Stimulated activated CD4-positive, alpha-beta T cell treated with anti-CD3 and anti-CD28 coated beads, Interleukin-2, amount 100 ng/mL, for 24 hours (primary cell): ENCODE measurements at places on chromosomes 1 and 21.
A peak's percentile ranks its signal among the peaks of the same experiment; 100 is the strongest.

DNA sequence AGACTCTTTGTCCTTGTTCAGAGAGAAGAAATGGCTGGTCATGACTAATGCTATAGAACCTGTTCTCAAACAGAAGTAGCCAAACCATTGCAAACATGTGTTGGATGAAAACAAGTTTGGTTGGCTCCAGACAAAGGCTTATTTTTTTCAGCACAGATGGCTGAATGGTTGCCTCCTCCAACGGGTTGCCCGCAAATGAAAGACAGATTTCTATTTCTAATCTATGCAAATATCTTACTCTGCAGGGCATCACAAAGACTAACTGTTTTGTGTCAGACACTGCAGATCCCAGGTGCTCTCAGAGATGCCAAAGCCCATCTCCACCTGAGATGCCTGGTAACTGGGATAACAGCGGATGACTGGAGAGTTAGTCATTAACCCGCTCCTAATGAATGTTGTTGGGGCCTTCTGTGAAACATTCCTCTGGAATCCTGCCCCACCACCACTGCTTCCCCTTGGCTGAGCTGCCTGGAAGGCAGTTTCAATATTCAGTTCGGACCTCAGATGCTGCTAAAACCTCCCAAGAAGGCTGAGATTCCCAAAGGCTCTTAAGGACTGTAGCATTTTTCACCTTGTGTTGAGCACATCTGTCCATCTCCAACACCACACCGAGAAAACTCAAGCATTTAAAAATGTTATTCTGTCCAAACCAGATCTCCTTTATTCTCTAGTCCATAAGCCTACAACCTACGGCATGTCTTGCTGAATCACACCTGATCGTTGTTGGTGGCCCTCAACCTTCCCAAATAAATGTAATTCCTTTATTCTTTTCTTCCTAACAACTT, 104.4 kb downstream of the PTPN14 start:
- DNase-seq, result no peak

DNA sequence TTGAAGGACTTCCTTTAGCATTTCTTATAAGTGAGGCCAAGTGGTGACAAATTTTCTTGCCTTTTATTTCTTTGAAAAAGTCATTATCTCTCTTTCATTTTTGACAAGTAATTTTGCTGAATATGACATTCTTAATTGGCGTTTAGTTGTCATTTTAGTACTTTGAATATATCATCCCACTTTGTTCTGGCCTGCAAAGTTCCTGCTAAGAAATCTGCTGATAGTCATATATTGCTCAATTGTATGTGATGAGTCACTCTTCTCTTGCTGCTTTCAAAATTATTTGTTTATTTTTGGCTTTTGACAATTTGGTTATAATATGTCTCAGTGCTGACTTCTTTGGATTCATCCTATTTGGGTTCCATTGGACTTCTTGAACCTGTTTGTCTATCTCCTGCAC, 312.6 kb downstream of the DUSP10 start:
- DNase-seq, result no peak

GRCh38 chr1:209926045-209926444, 12.0 kb upstream of the SYT14 start:
- no peak for DNase-seq

DNA sequence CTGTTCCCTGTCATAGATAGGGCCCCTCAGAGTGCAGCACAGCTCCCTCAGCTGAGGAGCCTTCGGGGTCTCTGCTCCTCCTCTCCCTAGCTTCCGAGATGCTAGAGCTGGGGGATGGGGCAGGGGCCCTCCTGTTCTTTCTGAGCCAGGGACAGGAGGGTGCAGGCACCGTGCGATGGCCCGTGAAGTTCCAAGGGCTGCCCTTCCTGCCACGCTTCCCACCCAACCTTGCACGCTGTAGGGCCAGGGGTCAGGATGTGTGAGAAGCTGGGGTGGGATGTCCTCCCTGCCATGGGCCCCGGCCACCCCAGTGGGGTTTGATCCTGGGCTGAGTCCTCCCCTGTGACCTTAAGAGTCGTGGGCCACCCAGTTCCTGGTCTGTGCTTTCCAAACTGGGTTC, 240.7 kb upstream of the C1orf174 start:
- DNase-seq, result no peak

GRCh38 chr1:231550448-231550781, 21.9 kb downstream of the TSNAX start:
- peak; percentile 8 for DNase-seq

DNA sequence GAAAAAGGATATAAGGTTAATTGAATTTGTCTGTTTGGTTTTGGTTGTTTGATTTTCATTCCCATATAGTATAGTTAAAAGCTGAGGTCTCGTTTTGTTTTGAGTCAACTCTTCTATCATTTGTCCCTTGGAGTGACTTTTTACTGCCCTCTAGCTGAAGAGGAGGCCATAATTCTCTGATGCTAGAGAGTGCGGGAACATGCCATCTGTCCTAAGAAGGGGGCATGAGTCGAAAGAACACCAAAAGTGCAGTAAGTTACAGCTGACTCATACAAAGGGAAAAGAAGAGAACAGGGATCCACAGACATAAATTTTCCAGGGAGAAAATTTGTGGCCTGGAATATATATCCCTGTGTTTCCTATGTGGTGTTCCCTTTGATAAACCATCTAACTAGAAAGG, 4.1 kb downstream of the KRTAP21-3 start:
- no peak for DNase-seq

DNA sequence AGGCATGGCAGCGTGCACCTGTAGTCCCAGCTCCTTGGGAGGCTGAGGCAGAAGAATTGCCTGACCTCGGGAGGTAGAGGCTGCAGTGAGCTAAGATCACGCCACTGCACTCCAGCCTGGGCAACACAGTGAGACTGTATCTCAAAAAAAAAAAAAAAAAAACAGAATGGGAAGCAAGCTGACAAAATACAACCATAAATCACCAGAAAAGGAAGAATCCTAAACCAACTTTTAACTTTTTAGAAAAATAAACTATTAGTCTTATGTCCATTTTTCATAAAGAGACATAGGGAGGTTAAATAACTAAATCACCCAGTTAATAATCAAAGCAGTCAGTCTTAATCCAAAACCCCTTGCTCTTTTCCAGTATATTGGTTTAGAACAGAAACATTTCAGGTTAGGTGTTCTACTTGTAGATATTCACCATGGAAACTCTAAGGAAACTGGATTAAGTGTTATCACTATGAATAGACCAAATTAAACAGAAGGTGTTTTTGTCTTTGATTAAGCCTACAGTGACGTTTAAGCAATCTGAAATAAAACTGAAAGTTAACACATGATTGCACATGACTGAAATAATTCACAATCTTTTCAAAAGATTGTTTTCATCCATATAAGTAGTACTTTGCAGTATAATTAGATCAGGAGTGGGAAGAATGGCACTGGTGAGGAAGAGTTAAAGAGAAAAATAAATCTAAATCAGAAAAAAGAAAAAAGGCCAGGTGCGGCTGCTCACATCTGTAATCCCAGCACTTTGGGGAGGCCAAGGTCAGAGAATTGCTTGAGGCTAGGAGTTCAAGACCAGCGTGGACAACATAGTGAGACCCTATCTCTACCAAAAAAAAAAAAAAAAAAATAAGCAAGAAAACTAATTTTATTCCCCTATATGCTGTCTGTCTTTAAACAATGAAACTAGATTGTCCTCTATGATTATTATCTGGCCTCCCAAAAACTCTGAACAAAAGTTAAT, 9.6 kb downstream of the CDC42BPA start:
- DNase-seq, result no peak

DNA sequence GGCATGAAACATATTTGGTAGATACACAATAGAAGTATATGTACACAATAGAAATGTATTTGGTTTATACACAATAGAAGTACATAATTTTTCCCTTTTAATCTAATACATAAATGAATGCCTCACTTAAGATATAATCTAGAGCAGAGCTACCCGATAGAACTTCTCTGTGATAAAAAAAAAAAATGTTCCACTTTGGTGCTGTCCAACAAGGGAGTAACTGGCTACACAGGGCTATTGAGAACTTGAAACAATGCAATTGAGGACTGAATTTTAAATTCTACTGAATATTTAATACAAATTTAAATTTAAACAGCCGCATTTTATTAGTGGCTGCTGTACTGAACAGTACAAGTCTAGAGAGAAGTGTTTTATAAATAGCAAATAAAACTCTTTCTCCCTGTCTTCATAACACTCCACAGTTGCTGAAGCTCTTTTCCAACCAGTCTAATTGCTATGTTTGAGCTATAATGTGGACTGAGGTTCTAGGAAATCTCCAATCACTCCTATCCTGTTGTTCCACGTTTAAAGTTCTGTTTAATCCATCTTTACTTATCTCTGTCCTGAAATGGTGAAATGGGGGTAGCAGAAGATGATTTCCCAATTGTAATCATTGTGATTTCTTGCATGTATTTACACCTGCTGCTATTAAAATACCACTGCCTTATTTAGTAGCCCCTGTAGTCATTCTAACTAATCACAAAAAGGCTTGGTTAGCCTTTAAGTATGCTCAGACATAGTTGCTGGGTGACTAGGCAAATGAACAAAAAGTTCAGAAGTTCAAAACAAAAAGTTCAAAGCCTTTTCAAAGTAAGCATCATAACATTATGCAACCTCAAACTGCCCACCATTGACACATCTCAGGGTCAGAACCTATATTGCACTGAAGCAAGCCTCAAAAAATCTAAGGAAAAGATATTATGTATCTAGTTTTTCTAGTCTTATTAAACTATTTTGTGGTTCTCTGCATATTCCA, 192.3 kb upstream of the C1orf87 start:
- DNase-seq, result no peak

DNA sequence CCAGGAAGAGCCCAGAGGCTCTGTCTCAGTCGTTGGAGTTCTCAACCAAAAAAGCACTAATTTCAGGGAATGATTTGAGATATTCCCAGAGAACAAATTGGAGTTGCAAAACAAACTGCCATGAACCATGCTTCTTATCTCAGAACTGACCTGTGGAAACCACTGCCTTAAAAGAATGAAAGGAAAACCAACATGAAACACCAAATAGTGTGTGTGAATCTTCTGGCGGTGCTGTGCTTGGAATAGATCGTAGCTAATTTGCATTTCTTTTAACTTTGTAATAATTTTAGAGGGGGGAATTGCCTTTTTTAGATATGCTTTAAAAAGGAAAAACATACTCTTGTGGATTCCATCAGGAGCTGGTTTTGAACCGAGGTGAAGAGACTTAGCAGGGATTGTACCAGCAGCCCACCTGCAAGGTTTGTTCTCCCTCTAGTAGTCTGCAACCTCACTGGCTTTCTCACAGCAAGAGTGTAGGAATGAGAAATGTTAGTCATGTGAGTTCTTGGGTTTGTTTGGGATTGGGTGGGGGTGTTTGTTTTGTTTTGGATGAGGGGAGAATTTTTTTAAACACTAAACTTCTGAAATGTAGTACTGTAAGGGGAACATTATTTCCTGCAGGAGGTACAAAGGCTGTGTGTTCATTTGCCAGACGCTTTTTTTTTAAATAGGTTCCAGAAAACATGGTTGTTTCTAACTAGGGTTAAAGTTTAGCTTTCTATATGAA, 45.7 kb upstream of the ANGPTL1 start:
- no peak for DNase-seq

DNA sequence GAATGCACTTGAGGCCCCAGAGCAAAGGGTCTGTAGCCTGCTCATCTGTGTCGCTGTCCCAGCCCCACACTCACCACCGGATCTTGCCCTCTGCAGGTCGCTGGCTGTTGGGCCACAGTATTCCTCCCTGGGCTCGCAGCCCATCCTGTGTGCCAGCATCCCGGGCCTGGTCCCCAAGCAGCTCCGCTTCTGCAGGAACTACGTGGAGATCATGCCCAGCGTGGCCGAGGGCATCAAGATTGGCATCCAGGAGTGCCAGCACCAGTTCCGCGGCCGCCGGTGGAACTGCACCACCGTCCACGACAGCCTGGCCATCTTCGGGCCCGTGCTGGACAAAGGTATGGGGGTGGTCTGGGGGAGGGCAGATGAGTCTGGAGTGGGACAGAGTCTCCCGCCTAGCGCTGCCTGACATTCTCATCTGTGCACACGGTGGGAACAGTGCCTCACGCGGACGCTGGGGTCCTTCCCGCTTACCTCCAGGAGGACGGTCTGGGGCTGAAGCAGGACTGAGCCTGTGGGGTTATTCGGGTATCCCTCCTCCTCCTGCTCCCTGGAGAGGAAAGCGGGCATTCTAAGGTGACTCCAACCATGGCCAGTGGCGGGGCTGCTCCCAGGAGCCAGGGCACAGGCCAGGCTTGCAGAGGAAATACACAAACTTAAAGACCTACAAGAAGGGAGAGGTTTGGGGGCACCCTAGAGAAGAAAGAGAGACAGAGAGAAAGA, 15.9 kb downstream of the WNT3A start:
- no peak for DNase-seq

DNA sequence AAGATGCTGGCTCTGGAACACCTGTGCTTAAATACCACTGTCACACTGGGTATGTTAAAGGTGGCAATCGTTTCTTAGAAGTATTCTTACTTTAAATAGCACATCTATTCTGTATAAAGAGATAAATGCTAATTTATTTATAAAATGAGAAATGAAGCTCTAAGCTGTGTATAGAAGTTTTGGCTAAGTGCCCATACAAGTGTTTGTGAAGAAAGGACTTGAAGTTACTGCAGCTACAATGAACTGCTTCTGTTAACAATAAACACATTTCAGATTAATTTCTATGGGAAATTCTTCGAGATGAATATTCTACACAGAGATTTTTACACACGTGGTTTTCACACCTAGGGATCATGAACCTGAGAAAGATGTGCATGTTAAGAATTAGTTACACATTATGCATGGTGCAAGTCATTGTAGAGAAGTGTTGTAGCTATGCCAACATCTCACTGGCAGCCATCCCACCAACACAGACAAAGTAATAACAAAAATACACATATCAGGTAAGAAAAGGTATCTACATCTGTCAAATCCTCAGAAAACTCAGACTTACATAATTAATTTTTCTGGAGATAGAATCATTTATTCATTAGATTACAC, 16.2 kb downstream of the COL24A1 start:
- DNase-seq, result no peak

DNA sequence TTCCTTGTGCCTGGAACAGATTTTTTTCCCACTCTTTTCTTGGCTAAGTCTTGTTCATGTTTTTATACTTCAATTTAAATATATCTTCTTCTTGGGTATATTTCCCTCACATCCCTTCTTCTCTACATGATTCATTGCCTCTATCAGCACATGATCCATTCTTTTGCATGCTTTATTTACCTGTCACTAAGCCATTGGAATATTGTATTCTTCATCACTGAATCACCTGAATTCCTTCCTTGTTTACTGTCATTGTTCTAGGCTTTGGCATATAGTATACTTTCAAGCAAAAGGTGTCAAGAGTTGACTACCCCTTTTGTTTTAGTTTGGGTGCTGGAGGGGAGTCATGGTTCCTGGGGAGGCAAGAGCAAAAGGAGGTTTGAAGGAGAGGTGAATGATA, 464.5 kb upstream of the LRRC7 start:
- DNase-seq, result no peak

DNA sequence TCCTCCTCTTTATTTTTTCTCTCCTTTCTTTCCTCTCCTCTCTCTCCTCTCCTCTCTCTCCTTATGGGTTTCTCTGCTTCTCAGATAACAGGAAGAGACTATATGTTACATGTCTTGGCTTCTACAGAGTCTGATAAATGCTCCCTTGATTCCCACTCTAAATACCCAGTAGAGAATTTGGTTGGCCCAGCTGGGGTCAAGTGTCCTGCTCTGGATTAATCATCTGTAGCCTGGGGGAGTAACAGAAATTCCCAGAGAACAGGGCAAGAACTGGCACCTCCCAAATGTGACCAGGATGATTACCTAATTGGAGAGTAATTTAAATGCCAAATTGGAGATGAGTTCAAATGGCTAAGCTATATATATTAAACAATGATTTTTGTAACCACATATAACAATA, 146.1 kb upstream of the LMO4 start:
- DNase-seq, result no peak
